Activated CD4-positive, CD25-positive, alpha-beta regulatory T cell treated with anti-CD3 and anti-CD28 coated beads, Interleukin-2, amount 50 U/mL, for 72 hours (primary cell): ENCODE measurements at places on chromosomes 6 and 20.
A peak's percentile ranks its signal among the peaks of the same experiment; 100 is the strongest.

DNA sequence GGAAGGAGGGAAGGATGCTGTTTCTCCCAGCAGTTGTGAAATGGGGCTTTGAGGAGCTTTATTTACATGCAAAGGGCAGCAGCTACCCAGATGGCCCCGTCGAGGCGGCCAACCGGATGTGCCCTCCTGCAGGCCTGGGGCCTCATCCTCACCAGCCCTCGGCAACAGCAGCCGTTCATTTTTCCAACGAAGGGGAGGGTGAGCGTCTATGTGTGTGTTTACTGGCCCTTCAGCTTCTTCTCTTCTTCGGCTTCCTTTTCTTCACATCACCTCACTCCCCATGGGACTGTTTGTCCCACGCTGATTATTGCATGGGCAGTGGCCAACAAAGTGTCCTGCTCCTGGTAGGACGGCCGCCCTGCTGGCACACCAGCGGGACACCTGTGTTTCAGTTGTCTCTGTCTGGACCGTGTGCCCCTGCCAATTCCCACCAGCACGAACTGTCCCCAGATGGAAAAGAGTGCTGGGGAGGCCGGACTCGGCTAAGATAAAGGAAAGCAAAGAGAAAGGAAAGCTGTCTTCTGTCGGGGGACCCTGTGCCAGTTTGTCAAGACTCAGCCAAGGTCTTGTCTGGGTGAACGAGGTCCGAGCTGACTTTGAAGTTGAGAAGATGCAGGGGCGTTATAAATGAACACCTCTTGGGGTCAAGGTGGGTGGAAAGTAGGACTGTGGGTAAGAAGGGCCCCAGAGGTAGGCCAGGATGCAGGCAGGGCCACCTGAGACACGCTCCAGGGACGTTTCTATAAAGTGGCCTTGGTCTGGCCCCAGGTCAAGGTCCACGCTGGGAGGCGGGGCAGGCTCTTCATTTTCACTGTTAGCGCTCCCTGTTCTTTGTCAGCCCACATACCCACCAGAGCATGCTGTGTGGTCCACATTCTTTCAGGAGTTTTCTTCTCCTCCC is 57.0 kb downstream of the FAM50B start:
- no peak for DNase-seq

GRCh38 chr6:38387461-38387860 is 252.3 kb downstream of the BTBD9 start:
- no peak for DNase-seq

DNA sequence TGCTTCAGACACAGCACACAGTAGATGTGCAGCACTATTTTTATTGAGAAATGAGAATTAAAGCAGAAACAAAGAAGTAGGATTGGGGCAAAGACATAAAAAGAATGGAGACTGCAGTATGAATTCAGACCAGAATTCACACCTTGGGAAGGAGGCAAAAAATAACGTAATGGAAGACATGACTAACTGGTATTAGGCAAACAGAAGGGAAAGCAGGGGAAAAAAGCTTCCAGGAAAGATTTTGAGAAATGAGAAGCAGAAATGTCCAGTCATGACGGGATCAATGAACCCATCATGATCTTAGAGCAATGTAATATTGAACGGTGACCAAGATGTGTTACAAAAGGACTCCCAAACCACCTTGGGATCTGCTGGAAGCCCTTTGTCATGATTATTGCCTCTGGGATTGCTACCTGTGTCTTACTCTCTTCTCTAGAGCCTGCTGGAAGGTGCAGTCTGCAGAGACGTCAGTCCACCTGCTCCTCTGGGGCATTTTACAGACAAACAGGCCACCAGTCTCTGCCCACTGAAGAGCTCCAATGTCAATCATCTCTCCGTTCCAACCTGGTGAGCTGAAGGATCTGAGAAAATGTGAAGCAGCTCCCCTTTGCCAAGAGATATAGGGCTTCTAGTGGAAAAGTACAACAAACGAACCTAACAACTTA is 8.7 kb downstream of the NUDT3 start:
- no peak for DNase-seq

GRCh38 chr6:38012573-38012972 is 193.0 kb downstream of the ZFAND3 start:
- DNase-seq = no peak

GRCh38 chr6:149041953-149042352 is 275.6 kb upstream of the TAB2 start:
- no peak for DNase-seq

DNA sequence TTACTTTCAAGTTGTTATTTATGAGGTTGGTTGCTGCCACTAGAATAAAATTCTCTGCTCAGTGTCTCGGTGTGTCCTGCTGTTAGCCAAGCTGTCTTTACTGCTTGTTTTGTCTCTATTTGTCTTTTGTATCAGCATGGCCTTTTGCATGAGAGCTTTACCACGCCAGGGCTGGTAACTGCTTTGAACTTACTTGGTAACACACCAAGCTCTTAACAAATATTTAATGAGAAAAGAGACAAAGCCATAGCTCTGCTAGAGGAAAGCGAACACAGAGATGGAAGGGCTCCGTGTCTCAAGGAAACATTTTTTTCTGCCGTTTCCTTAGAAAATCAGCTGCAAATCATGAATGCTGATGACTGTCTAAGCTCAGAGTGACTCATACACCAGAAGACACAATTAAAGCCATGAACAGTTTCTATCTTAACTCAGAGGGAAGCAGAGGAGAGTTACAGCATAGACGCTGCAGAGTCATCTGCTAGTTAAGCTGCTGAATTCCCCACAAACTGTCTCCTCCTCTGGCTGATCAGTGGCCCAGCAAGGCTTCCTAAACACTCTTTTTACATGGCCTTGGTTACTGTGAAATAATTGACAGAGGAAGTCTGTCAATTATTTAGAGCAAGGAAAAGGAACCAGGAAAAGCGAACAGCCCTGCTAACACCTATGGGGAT is 44.8 kb downstream of the AGPAT4 start:
- no peak for DNase-seq

DNA sequence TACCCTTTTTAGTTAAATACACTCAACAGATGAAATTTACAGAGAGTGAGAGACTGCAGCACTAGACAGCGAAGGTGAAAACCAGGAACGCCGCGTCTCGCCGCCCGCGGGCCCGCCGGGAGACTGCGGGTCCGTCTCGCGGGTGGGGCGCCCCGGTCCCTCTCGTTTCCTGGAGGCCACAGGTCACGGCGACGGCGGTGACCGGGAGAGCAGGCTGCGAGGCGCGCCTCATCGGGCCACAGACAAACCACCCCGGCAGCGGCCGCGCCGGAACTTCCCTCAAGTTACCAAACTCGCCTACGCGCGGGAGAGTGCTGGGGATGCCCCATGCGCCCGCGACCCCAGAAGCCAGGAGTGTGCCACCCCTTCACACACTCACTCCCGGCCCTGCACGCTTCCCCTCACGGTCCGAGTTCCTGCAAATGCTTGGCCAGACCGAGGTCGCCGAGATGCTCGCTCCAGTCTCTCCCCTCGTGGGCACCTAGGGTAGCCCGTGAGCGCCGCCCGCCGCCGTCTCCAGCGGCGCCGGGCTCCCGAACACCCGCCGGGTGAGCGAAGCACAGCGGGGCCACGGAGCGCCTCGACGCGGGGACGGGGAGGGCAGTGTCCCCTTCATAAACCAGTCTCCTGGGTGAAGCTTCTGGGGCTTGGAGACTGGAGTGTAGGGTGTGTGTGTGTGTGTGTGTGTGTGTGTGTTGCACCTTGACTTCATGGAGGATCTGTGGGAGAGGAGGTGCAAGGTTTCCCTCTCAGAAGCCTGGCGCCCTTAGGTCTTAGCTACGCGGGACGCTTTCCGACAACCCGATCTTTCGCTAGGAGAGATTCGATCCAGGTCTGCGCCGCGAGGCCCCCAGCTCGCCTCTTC is 1.4 kb downstream of the BACH2 start:
- DNase-seq = peak; percentile 75

- no peak for DNase-seq
These were observed 13.6 kb downstream of the FGD2 start for GRCh38 chr6:37019065-37019450.

DNA sequence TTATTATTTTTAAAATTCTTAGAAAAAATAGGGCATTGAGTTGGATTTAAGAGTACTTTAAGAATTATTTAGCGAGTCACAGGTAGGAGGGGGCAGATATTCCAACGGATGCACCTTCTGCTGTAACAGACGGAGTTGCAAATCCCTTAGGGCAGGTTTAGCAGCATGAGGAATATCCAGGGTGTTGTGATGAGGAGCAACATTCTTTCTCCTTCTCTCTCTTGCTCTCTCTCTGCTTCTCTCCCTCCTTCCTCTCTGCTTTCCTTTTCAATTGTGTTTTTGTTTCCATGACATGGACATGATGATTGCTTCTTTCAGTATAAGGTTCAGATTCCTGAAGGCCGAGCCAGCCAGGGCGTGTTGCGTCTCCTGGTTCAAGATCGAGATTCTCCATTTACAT is 28.9 kb downstream of the CDH26 start:
- DNase-seq = no peak

DNA sequence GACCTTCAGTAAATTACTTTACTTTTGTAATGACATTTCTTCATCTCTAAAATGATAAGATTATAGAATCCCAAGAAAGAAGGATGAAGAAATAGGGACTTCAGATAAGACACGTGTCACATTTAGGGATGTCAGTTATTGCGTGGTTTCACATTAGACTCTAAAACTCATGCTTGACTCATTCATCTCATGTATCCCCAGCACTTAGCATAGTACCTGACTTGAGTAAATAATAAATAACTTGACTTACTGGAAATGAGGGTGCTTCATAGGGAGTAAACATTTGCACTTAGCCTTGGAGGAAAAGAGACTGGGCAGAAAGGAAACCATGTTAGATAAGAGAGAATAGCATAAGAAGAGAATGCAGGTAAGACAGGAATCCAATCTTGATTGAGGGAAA is 37.2 kb downstream of the VTA1 start:
- no peak for DNase-seq

GRCh38 chr6:43953794-43954310 is 173.4 kb downstream of the MRPL14 start:
- DNase-seq = peak; percentile 9

DNA sequence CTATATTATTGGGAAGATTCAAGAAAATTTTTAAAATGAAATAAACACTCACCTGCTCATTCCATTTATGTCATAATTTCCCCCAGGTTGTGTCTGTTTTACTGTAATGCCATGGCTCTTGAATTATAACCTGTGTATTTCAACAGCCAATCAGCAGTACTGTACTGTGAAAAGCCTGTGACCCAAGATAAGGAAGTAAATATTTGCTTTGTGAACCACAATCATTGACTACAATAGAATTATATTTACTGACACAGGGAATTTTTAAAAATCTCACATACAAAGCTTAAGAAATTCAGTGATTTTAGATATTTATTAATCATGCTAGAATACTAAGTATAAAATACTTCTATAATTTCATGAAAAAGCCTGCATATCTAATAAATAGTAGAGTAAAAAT is 6.0 kb downstream of the RGS17 start:
- no peak for DNase-seq

DNA sequence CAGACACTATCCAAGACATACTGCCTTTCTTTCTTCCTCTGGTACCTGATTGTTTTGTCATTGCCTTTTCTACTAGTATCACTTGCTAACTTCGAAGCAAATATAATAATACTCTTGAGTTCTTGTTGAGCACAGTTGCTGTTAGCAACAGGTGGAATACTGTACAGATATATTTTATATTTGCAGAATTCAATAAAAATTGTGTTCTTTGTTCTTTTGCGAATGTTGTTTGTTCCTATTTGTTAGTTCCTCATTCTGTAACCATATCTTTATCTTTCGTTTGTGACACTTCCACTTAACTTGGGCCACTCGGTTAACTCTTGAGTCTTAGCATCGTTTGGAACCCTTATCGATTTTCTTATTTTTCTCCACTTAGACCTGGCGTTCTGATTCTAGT is 868 bp downstream of the CYB5R4 start:
- no peak for DNase-seq

DNA sequence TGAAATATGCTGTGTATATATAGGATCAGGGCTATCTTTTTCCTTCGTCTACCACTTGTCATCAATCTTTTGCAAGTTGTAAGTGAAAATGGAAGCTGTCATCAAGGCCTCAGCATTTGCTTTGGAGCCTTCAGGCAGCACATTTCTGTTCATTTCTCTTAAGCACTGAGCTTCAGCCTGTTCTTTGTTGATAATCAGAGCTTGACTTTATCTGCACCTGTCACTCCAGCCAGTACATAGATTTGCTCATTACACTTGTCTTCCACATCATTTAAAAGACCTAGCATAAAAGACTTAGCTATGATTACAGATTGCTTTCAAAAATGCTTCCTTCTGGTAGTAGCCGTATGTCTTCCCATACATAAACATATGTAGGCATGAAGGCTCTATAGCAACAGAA is 189.8 kb upstream of the GRIK2 start:
- no peak for DNase-seq

DNA sequence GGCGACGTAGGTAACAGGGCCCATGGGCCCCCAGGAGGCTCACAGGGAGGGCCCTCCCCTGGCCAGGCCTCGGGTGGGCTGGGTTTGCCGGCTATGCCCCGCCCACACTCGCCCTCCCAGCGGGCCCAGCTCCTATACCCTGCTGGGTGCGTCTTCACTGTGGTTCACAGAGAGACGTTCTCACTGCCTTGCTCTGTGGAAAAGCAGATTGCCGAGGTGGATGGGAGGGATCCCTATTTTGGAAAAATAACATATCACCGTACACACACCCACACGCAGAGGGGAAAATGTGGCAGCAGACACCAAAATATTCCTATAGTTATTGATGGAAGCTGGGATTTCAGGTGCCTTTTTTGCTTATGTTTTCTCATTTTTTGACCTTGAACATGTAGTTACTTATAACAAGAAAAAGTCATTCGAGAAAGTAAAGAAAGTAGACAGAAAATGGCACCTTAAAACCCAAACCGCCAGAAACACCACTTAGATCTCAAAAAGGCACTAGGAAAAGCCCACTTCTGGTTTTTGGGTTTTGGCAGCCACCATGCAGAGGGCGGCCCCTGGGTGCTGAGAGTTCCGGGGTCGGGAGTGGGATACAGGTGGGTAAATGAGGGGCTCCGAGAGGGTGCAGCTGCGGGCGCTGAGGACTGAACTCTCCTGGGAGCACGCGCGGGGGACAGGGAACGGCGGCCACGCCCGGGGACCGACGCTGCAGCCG is 49.4 kb downstream of the TMEM242 start:
- DNase-seq = peak; percentile 54

DNA sequence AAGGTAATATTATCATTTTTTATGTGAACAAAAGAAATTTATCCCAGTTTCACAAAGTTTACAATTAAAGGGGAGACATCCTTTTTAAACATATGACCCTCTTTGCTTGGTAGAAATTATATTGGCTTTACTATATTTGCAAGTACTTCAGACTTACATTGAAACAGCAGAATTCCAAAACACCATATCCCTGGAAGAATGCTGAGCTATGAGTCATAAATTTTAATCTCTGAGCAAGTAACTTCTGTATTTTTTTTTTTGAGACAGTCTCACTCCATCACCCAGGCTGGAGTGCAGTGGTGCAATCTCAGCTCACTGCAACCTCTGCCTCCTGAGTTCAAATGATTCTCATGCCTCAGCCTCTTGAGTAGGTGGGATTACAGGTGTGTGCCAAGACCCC is 240.4 kb downstream of the TBC1D32 start:
- no peak for DNase-seq

- DNase-seq = no peak
These were observed 80.5 kb upstream of the SGK1 start for GRCh38 chr6:134398453-134398852.

GRCh38 chr6:74015427-74015826 is 319.4 kb downstream of the CD109 start:
- DNase-seq = no peak
